IPS DF 6.9 (cell line): ENCODE measurements at places on chromosomes 11 and 22.
A peak's percentile ranks its signal among the peaks of the same experiment; 100 is the strongest.

- no peak for DNase-seq
Observed at GRCh38 chr11:126698576-126698975, 302.0 kb downstream of the KIRREL3 start.

DNA sequence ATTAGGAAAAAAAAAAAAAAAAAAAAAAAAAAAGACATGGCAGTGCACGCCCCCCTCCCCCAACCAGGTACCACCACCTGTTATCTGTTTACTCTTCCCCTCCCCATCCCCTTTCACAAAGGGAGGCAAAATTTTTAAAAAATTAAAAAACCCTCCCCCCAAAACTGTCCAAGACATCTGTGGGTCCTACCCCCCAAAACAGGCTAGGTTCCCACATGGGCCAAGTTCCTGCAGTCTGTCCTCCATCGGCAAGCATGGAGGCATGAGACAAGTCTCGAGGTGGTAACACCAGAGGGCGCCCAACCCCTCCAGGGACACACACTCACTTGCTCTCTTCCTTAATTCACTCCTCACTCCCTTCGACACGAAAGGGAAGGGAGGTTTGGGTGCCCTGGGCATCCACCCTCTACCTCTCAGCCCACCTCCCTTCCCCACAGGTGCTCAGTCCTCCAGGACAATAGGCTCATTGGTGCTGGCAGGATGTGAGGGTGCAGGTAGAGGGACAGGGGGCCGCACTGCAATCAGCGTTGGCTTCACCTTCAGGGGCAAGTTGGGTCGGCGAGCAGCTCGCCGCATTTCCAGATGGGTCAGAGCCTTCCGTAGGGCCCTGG is 2.2 kb upstream of the TUT1 start:
- DNase-seq: no peak

- no peak for DNase-seq
Observed at GRCh38 chr11:94635072-94635471, 67.9 kb downstream of the PIWIL4 start.

- DNase-seq: peak; percentile 57
Observed at GRCh38 chr11:131904756-131905155, 534.3 kb downstream of the NTM start.

DNA sequence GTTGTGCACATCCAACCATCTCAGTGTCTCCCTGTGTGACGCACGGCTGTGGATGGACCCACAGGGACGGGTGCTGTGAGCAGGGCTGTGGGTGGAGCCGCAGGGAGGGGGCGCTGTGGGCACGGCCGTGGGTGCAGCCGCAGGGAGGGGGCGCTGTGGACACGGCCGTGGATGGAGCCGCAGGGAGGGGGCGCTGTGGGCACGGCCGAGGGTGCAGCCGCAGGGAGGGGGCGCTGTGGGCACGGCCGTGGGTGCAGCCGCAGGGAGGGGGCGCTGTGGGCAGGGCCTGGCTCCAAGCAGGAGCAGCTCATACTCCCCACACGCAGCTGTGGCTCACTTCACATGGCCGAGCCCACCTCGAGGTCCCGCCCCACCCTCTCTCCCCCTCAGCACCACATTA is 6.0 kb upstream of the MAPK11 start:
- no peak for DNase-seq

GRCh38 chr11:105577641-105578040 is 32.2 kb upstream of the GRIA4 start:
- no peak for DNase-seq

DNA sequence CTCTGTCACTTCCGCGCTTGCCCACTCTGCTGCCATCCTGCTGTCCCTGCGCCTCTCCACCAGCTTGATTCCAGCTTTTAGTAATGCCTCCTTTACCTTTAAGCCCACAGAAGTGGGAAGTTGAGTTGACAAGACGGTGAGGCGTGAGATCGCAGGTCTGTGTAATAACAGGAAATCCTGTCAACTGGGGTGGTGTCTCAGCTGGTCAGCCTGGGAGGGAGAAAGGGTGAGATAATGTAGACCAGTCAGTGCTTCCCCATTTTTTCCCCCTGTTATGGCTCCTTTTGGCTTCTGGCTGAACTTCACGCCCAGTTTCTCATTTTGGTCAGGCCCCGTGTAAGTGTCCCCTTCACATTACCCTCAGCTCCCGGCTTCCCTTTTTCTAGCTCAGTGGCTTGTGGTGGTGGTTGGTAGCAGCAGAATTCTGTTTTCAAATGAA is 98.9 kb downstream of the TRAF6 start:
- no peak for DNase-seq

GRCh38 chr11:27656806-27657483 is 43.3 kb downstream of the BDNF start:
- DNase-seq: no peak

- no peak for DNase-seq
Observed at GRCh38 chr11:62069374-62069773, 54.4 kb upstream of the INCENP start.

GRCh38 chr11:22922672-22923071 is 62.4 kb upstream of the CCDC179 start:
- no peak for DNase-seq

DNA sequence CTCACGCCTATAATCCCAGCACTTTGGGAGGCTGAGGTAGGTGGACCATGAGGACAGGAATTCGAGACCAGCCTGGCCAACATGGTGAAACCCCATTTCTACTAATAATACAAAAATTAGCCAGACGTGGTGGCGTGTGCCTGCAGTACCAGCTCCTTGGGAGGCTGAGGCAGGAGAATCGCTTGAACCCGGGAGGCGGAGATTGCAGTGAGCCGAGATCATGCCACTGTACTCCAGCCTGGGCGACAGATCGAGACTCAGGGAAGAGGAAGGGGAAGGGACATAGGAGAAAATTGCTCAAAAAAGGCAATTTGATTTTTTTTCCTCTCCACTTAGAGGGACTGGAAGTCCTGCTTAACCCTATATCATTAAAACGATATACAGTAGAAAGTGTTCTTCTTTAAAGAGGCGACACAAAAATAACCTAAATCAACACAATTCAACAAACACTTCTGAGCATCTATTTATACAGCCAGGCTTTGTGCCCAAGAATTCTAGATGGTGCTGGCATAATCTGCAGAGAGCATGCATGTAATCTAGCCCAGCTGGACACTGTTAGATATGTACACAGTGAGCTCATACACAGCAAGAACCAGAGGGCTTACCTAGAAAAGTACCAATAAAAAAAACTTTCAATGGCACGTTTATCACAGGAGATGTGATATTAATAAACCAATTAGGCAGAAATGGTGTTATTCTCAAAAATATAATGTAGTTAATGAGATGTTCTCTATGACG is 20.9 kb upstream of the DENND5A start:
- DNase-seq: no peak

DNA sequence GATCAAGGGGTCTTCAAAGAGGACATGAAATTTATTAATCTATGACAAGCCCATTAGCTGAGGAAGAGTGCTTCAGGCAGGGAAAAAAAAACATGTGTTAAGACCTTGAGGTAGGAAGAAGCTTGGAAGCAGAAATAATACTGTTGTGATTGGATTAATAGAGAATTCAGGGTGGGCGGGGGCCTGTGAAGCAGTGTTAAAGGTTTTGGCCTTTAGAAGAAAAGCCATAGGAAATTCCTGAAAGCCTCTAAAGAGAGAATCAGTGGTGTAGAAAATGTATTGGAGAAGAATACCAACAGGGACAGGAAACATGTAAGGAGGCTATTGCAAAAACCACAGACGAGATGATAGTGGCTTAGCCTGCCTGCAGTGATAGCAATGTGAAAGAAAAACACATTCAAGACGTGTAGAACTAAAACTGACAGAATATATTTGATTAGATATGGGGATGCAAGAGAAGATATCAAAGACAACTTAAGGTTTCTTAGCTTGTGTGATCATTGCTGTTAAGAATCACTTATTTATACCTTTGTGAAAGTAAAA is 404.4 kb upstream of the ANO3 start:
- no peak for DNase-seq

GRCh38 chr22:19959043-19959586 is 17.5 kb upstream of the TXNRD2 start:
- DNase-seq: peak; percentile 93

DNA sequence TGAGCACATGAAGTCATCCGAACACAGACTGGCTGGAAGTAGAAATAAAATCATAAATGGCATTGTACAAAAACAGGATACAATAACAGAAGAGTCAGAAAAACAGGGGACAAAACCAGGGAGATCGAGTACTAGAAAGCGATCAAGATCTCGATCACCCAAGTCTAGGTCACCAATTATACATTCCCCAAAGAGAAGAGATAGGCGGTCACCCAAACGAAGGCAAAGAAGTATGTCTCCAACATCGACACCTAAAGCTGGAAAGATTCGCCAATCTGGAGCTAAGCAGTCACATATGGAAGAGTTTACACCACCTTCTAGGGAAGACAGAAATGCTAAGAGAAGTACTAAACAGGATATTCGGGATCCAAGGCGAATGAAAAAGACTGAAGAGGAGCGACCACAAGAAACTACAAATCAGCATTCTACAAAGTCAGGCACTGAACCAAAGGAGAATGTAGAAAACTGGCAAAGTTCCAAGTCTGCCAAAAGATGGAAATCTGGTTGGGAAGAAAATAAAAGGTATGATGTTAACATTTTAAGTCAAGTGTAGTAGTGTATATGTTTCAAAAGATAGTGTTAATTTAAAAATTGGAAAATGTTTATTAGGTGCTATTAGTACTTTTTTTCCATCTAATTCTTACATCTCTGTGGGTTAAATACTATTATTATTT is 9.4 kb downstream of the PCF11 start:
- DNase-seq: no peak

- DNase-seq: no peak
Observed at GRCh38 chr22:47564651-47565434, 802.4 kb downstream of the TBC1D22A start.

DNA sequence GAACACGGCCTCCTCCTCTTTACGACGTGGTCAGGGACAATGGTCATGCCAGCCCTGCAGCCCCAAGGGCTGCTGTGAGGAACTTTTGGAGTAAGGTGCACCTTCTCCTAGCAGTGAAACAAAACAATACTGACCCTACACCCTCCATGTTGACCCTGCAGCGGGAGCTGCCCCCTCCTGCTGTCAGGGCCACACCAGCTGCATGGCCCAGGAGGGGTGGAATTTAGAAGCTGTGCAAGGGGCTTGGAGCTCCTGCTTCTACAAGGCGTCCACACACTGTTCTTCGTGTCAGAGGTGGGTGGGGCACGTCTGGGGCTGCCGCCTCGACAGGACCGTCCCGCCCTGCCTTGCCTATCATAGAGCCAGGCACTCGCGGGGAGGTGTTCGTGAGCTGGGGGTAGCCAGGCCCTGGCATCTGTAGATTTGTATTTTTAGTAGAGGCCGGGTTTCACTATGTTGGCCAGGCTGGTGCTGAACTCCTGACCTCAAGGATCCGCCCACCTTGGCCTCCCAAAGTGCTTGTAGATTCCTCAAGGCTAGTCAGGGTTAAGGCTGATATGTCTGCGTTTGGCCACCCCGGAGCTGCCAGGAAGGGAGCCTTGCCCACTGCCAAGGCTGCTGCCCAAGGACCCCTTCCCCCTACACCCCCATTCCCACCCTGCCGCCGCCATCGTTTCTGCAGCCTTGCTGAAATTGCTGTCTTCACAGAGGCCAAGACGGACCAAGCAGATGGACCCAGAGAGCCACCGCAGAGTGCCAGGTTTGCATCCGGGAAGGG is 15.9 kb downstream of the INCENP start:
- DNase-seq: no peak

DNA sequence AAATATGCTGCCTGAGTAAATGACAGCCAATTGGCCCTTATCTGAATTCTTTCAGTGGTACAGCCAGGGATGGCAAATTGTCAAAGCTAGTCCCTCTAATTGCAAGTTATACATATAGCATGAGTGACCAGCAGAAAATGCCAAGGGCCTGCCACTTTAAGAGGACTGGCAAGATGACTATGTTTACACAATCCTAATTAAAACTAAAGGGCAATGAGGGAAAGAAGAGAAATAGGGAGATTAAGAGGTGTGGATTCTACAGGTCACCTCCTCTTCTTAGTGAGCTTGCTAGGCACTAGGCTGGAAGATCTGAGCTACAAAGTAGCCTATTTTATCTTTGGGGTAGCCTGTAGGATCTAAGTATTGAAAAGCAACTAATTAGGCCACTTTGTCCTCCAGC is 13.5 kb downstream of the NUMA1 start:
- no peak for DNase-seq

- no peak for DNase-seq
Observed at GRCh38 chr22:31142285-31142684, 2.0 kb upstream of the PLA2G3 start.

DNA sequence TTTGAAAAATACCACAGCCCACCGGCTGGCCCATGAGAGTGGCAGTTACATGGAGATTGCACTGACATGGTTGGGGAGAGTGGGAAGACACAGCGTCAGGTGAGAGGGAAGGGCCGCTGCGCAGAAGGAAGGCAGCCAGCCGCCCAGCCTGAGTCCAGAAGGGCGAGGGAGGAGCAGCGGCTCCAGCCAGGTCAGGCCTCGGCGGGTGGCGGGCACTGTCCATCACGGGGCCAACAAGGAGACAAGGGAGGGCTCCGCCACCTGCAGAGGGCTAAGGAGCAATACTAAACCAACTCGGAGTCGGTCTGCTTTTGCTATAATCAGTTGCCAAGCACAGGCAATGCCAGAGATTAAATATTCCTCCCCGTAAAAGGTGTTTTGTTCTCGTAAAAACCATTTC is 384.5 kb downstream of the TBC1D22A start:
- no peak for DNase-seq

DNA sequence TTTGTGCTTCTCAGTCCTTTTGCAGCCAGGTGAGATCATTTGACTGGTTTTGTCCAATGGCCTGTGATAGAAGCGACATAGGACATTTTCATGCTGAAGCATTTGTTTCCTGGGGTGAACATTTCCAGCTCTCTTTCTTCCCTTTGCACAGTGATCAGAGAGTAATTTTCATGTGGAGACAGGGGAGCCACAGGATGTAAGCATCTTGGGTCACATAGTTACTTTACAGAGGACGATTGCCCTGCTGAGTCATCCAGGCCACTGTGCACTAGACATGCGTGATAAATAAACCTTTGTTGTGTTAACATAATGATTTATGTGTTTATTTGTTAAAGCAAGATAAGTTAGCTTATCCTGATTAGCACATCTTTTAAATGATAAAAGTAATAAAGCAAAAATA is 263.5 kb upstream of the CCDC179 start:
- DNase-seq: no peak

- DNase-seq: no peak
Observed at GRCh38 chr22:42803389-42803788, 53.7 kb downstream of the ARFGAP3 start.

DNA sequence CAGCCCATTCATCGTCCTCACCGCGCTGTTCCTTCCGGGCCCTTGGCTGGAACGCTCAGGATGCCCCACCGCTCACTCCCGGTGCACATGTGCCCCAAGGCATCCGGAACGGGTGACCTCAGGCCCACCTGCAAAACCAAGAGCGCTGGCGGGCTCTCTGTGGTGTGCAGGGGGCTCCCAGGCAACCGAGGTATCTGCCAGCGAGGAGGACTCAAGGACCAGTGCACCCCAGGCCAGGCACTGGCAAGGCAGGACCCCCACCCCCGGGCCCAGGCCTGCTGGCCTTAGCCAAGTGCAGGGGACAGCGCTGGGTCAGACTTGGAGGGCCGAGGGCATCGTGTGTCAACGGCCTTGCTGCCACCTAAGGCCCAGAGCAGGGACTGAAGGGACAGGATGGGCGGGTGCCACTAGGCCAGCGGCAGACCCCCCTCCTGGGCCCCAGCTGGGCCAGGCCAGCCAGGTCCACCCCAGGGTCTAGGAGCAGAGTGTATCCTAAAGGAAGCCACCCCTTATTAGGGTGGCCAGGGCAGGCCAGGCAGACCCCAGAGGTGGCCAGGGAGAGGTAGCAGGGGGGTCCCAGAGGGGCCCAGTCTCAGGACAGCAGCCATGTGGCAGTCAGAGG is 8.5 kb downstream of the TNNT3 start:
- DNase-seq: no peak

GRCh38 chr11:105034813-105035620 is at the start of gene CASP1:
Gene CASP1 (minus strand): TSS chr11:105035144. CDS start chr11:105035113, 31 bp downstream.
- DNase-seq: no peak
